ENCODE measurements at places on chromosomes 4 and X.

- no peak for DNase-seq
These were observed 7.1 kb downstream of the SMIM9 start for GRCh38 chrX:154827194-154828015.

DNA sequence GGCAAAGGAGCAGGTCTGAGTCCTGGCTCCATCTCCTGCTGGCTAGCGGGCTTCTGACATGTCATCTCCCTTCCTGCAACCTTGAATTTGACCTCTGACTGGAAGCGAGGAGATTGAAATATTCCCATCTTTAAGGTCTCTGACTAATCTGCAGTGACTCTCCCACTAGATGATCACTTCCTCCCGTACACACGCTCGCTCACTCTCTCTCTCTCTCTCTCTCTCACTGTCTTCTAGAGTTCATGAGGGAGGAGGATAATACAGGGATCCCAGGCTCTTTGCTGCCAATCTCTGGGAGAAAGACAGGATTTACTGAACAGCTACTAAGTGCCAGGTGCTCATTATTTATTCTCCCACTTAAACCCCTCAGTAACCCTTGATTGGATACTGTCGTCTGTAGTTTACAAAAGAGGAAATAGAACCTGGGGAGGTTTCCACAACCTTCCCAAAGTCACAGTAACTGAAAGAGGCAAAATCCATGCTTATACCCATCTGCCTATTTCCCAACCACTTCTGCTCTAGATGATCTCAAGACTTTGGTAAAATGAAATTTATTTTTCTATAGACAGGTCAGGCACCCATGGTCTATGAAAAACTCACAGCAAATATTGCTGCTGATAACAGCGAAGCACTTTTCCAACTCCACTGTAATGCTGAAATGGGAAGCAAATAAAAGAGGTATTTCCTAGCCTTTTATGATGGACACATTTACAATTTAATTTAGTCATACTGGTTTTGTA, 193.5 kb upstream of the C1QTNF7 start:
- no peak for DNase-seq

- DNase-seq, result no peak
These were observed 32.7 kb downstream of the NFKB1 start for GRCh38 chr4:102533904-102534303.

- no peak for DNase-seq
These were observed 34.5 kb upstream of the FAM9C start for GRCh38 chrX:13078739-13079444.

GRCh38 chrX:134571796-134572195, 86.5 kb downstream of the PLAC1 start:
- no peak for DNase-seq

GRCh38 chrX:1545776-1546408, 8.9 kb upstream of the P2RY8 start:
- DNase-seq, result no peak

DNA sequence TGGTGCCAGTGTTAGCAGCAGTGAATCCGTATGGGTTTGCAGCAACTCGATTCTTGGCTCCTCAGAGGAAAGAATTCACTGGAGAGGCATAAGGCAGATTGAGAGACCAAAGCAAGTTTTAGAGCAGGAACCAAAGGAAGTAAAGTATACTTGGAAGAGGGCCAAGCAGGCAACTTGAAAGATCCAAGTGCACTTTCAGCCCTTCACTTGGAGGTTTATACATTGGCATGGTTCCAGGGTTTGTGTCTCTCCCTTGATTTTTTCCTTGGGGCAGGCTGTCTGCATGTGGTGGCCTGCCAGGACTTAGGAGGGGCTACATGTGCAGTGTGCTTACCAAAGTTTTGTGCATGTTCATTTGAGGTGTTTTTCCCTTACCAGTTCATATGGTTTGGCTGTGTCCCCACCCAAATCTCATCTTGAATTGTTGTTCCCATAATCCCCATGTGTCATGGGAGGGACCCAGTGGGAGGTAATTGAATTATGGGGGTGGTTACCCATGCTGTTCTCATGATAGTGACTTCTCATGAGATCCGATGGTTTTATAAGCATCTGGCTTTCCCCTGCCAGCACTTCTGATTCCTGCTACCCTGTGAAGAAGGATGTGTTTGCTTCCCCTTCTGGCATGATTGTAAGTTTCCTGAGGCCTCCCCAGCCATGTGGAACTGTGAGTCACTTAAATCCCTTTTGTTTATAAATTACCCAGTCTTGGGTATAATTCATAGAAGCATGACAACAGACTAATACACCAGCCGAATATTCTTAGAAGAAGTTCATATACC, 86.2 kb upstream of the TSPAN5 start:
- DNase-seq, result no peak

DNA sequence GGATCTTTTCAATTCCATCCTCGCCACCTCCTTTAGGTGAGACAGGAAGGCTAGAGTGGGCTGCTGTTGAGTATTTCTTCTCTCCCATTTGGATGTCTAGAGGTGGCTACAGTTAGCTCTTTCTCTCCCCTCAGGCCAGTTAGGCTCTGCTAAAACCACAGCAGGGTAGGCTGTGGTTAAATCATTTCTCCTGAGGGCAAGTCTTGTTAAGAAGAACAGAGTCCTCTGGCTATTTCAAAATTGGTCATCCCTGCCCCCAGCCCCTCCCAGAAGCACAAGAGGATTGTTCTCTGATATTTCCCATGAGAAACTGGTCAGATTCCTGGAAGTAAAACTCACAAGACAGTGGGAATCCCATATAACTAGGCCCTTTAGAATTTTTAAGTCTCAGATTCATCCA, 1359.5 kb downstream of the TECRL start:
- no peak for DNase-seq

- no peak for DNase-seq
These were observed 142.6 kb upstream of the PPARGC1A start for GRCh38 chr4:24032371-24032989.

GRCh38 chr4:87804871-87805270, 5.5 kb downstream of the IBSP start:
- no peak for DNase-seq

- no peak for DNase-seq
These were observed 52.3 kb upstream of the PDLIM3 start for GRCh38 chr4:185587427-185588161.

GRCh38 chr4:88971536-88971935, 85.4 kb downstream of the FAM13A start:
- DNase-seq, result no peak

DNA sequence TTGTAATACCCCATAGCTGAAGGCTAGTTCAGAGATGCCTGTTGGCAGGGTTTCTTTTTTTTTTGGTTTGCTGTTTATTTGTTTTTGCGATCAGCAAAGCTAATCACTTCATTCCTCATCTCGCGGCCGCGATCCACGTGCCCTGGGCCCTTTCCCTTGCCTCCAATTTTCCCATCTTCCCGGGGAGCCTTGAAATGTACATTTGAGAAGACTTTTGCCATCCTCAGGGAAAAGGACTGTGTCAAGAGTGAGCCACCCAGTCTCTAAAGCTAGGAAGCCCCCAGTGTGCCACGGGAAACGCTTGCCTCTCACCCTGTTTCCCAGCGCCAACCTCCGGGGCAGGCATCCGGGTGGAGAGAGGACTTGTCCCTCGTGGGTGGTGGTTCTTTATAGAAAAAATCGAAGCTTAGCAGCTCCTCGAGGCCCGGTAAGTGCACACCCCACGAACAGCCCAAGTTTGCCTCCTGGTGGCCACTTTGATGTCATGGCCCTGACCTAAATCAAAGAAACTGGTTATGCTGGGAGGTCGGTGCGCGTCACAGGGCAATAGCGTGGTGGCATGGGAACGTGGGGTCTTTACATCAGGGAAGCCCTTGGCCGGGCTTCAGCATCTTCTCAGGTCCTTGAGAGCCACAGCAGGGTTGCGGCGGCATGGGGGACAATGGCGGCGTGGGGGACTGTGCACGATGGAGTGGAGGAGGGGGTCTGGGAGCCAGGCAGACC, 42.0 kb downstream of the MAP7D3 start:
- DNase-seq, result no peak

DNA sequence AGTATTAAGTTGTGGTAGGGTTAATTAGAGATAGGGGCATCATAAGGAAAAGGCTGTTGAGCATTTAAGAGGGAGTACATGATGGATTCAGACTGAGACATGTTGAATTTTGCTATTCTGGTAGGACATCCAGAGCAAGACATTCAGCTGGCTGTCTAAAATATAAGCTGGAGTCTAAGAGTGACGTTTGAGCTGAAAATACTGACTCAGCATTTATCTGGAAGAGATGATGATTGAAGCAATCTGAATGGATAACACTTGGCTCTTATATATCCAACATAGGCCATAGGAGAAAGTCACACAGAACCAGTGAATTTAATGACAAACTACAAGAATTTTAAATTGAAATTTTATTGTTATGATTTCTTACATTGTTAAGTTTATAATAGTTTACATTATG, 114.3 kb downstream of the CENPC start:
- no peak for DNase-seq

DNA sequence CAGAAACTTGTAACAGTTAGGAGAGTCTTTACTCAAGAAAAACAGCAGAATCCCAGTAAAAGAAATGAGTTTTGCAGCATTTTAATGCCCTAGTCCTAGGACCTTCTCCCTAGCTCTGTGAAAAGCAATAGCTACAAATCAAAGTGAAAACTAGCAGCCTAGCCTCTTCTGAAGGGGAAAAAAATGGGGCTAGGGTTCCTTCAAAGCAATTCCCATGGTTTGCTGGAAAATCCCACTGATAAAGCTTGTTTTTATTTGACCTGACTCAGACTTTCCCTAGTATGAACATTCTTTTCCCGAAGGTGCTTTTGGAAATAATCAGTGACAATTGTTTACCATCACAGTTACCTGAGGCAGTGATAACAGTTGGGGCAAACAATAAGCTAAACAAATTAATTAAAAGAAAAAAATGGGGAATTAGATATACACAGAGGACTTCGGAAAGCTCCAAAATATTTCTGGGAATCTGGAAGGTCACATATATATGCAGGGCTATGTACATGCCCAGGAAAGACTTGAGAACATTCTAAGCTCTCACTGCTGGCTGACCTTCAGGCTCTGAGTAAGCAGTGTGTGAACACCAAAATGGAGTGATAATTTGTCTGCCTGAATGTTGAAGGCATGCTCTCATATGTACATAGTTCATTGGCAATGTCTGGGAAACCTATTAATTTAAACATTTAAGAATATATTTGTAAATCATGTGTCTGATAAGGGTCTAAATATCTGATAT, 285.9 kb downstream of the KCTD8 start:
- DNase-seq, result no peak

DNA sequence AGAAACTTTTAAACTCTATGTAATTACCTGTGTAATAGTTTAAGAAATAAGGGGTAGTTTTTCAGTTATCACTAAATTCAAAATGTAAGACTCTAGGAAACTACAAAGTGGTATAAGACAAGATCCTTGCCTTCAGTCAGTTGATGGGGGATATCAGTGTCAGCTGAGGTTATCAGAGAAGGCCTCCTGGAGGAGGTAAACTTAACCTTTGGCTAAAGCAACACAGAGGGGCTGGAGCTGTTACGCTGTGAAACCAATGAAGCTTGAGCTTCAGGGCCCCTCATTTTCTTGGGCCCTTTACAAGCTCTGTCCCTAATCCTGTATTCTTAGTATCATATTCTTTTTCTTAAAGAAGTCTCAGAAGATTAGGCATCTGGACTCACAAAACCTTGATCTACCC, 35.9 kb downstream of the FAM13A start:
- DNase-seq, result no peak

DNA sequence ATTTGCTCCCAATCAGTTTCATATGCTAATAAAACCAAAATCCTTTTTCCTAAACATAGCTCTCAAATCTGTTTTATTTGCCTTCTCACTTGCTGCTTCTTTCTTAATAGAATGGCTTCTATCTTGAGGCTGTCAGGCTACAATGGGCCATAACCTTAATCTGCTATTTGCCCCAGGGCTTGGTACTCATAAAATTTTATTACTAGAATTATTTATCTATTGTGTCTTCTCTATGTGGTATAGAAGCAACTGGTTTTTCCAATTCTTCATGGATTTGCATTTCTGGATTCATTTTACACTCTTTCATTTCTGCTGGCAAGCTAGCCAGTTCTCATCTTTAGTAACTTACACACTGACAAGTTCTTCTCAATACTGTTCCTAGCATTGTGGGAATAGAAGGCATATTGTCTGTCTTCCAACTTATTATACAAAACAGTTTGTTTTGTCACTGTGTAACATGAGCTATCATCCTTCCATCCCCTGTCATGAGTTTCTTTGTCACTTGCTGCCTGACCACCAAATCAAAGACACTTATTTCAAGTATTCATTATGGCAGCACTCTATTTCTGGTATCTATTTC, 96.6 kb upstream of the KCNIP4 start:
- no peak for DNase-seq

DNA sequence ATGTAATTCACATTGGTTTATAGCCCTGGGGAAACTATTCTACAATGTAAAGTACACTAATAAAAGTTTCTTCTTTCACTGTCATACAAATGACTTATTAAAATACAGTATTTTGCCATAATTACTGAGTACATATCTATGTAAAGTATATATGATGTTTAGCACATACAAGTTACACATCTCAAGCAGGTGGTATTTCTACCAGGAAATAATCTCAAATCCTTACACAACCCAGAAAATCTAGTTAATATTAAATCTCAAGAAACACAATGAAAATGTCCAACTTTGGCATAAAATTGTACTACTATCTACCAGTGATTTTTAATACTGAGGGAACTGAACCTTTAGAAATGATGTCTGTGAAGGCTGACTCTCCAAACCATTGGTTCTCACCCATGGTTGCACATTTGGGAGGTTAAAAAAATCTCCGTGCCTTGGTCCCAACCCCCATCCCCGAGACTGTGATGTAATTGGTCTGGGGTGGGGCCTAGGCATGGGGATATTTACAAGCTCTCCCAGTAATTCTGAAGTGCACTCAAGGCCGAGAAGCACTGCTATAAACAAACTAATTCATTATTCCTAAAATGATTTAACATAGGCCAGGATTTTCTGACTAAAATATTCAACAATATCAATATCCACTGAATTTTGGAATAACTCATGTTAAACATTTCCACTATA, 27.6 kb downstream of the MAP3K15 start:
- DNase-seq, result no peak

DNA sequence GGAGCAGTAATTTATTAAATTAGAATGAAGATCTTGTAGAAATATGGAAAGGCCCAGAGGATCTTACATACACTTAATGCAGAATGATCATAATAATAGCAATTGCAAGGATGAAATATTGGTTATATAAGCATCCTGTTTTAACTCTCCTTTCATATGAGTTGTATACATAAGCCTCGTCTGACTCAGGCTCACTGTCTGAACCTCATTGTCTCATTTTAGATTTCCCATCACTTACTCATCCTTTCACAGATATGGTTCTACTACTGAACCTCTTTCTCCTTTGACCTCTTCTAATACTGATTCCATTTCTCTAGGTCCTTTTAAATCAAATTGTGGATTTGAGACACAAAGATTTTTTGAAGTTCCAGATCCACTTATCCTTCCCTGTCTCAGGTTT, 277.3 kb upstream of the TRPC5 start:
- no peak for DNase-seq

- no peak for DNase-seq
These were observed 19.3 kb upstream of the HTRA3 start for GRCh38 chr4:8250227-8250626.

Measured in substantia nigra (tissue), 51 donors.